Stimulated activated CD8-positive, alpha-beta memory T cell treated with anti-CD3 and anti-CD28 coated beads, Interleukin-4, amount 100 ng/mL, for 1 hour (primary cell): ENCODE measurements at places on chromosomes 4 and X.

- DNase-seq, result no peak
Observed at GRCh38 chr4:150232029-150232428, 153.8 kb downstream of the DCLK2 start.

DNA sequence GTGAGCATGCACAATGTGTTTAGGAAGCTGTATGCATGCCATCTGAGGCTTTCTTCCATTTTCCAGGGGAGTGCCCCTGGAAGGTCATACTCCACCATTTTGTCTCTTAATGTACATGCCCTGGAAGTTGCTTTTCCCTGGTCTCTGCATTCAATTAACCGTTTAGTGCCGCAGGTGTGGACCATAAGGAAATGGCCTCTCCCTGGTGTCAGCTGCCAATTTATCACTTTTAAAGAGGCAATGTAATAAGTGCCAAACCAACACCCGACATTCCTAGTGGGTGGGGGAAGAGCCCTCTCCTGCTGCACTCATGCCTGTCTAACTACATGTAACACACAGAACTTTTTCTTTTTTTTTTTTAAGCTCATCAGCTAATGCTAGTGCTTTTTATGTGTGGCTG, 7.1 kb upstream of the BST1 start:
- no peak for DNase-seq

- DNase-seq, result peak; percentile 99
Observed at GRCh38 chr4:88284439-88285234, at the start of gene PPM1K. TSS of gene PPM1K (minus strand) at chr4:88284561. CDS start at chr4:88278583, 5,978 bp downstream.

DNA sequence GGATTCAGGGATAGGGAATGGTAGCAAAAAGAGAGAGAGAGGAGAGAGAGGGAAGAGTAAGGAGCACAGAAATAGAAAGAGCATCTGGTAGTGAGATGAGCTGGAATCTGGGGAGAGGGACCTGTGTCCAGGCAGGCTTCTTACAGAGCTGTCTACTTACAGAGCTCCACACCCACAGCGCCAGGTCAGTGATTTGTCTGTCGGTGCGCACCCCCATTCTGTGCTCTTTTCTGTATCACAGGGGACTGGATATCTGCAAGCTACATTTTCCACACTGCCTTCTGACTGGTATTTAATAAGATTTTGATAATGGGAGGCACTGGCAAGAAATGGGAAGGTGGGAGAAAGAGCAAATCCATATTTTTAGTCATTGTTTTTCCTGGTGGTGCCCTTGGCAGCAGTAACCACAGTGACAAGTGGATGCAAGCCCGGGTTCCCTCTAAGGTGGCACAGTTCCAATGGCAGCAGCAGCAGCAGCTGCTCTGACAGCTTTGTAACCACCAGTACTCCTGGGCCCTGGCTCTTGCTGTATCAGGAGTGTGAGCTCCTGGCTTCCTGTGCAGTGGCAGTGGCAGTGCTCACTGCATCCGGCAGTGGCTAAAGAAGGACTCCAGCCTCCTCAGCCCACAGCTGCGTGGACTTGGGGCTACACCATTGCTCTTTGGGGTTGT, 300.5 kb downstream of the TRIML1 start:
- no peak for DNase-seq

- peak; percentile 4 for DNase-seq
Observed at GRCh38 chrX:65821721-65822496, 154.5 kb downstream of the MSN start.
